Activated naive CD8-positive, alpha-beta T cell treated with anti-CD3 and anti-CD28 coated beads, Interleukin-2, amount 50 U/mL, for 16 hours (primary cell): ENCODE measurements at places on chromosomes 11 and 22.

DNA sequence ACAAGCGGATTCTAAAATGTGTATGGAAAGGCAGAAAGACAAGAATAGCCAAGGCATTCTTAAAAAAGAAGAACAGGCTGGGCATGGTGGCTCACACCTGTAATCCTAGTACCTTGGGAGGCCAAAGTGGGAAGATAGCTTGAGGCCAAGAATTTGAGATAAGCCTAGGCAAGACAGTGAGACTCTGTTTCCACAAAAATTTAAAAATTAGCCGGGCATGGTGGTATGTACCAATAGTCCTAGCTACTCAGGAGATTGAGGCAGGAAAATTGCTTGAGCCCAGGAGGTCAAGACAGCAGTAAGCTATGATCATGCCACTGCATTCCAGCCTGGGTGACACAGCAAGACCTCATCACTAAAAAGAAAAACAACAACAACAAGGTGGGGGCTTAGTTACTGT is 46.0 kb upstream of the PPP2R1B start:
- no peak for DNase-seq

GRCh38 chr11:112499153-112499880 is 238.7 kb upstream of the PLET1 start:
- DNase-seq, result no peak

DNA sequence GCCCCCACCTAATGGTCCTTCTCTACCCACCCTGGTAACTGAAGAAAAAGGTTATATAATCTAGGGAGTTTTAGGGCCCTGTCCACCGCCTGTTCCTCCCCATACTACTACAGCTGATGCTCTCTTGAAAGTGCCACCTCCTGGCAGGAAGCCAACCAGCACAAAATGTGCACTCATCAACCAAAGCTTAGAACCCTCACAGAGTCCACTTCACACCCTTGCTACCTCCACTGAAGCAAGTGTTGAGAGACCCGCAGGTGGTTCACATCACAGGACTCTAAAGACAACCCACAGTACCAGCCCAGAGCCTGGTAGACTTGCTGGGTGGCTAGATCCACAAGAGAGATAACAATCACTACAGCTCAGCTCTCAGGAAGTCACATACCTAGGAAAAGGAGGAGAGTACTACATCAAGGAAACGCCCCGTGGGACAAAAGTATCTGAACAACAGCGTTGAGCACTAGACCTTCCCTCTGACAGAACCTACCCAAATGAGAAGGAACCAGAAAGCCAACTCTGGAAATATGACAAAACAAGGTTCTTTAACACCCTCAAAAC is 17.5 kb upstream of the OR10W1 start:
- no peak for DNase-seq

GRCh38 chr22:30104501-30105156 is 24.4 kb downstream of the HORMAD2 start:
- DNase-seq, result no peak

DNA sequence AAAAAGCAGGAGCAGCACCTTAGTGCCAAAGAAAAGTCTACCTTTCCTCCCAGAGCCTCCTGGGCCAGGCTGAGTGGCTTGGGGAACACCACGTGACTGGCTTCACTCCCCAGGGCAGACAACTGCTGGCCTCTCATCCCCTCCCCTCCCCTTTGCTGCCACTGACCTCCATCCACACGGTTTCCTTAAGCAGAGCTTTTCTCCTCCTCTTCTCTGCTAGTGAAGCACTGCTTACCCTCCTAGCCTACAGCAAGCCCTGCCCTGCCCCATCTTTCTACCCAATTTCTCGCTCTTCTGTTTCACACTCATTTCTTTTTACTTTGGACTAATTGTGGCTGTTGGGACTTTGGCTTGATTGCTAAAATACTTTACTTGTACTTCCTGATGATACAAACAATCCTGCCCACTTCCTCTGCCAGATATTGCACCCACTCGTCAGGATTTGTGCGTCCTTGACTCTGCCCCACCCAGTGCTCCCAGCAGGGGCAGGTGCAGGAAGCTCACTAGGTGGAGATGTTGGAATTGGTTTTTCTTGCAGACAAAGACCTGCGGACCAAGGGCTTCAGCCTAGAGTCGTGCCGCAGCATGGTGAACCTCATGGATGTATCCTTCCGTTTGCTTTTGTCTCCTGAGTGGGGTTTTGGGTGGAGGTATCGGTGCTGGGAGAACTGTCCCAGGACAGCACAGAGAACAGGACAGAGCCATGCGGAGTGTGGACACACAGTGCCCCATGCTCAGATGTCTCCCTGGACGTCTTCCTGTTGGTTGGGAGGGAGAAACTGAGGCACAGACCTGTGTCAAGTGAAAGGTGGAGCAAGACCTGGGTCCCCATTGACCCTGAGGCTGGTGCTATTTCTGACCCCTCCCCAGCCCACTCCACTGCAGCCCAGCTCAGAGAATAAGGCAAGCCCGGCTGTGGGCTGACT is 27.3 kb downstream of the CAPN1 start:
- DNase-seq, result no peak

DNA sequence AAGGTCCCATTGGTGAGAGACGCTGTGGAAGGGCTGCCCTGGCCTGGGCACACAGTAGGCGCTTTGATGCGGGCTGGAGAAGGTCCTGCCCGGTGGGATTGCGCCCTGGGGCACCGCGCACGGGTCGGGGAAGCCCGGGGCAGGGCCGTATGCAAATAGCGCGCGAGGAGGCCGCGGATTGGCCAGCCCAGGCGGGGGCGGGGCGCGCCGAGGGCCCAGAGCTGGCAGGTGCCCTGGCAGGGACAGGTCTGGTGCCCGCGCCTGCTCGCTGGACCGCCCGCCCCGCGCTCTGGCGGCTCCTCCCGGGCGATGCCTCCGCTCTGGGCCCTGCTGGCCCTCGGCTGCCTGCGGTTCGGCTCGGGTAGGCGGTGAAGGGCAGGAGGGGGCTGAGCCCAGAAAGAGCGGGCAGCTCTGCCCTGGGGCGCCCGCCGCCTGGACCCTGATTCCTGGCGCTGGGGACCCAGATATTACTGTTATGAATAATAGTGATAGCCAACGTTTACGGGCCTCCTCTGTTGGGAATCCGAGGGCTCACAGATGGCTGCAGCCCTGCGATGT is at the start of gene UPK3A:
Gene UPK3A, plus strand, starts transcription at position 245 of the 558 bp plus-strand sequence. Its CDS starts 65 bp downstream, at position 310.
- no peak for DNase-seq

DNA sequence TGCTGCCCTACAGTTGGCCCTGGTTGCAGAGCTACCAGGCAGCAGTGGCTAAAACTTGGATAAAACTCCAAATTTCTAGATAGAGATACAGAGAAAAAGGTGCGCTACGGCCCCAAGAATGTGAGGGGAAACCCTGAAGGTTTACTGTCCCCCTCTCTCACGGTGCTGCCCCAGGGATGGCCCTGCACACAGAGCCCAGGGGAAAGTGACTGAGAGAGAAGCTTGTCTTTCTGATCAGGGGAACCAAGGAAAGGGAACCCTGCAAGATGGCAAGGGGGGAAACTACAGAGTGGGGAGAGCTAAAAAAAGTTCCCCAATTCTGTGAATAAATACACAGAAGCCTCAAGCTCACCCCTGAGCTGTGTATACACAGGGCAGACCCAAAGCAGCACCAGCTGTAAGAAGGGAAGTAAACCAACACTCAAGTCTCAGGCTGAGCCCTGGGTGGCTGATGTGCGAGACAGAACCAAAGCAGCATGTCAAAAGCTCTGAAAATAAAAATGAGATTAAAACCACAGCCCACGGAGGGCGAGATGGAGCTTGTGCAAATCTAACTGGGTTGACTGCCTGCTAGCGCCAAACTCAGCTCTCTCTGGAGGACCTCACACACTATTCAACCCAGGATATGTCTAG is 22.1 kb downstream of the GNB1L start:
- DNase-seq, result no peak

GRCh38 chr11:76604081-76604625 is 66.4 kb downstream of the LRRC32 start:
- DNase-seq, result no peak

GRCh38 chr11:48020092-48020755 is 39.9 kb downstream of the PTPRJ start:
- no peak for DNase-seq

GRCh38 chr11:67466962-67467771 is 1.9 kb downstream of the TMEM134 start:
- DNase-seq, result no peak

- DNase-seq, result no peak
These were observed 79.1 kb upstream of the SLC22A12 start for GRCh38 chr11:64511966-64512365.

DNA sequence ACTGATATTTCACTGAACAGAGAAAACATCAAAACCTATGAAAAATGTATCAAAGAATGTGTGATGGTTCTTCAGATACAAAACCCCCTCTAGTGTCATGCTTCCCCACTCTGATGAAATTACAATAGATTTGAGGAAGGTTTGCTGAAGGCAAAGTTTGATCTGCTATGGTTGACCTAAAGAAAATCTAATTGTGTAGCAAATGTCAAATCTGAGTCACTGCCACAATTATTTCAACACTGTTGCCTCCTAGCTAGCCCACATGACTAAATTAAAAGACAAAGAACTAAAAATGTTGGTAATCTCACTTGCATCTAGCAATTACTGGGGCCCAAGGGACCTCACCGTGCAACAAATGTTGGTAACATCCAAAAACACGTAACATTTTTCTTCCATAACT is 728.0 kb downstream of the DLG2 start:
- no peak for DNase-seq

DNA sequence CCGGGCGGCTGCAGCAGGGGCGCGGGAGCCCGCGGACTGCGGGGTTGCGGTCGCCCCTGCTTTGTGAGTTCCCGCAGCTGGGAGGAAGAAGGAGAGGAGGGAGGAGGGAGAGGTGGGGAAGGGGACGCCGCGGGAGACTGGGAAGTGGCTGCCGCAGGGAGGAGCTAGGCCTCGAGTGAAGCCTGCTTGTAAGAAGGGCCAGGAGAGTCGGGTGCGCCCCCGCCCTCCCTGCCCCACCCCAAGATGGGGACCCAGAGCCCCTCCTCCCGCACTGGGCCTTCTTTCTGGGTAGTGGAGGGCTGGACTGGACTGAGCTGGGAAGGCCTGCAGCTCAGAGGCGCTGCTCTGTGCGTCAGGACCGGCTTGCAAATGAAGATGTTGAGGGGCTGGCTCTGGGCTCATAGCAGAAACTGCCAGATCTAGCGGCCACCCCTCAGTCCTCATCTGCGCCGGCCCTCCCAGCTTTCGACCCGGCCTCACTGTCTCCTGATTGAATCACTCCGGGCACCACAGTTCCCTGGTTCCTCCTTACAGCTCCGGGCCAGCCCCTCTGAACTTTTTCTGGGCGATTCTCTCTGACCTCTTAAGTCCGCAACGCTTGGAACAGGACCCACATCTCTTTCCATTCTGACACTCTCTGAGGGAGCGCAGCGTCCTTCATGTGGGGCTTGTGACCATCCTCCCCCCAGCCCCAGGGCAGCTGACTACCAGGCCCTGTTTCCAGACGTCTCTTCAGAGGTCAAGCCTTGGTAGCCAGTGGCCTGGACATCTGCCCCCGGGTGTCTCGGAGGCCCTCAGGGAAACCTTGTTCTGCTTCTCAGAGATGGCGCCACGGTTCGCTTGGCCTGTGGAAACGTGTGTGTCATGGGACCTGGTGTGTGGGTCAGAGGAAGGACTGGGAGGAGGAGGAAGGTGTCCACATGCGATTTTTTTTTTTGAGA is 21.9 kb downstream of the SERPINH1 start:
- DNase-seq, result no peak

GRCh38 chr11:58395581-58395980 is 11.1 kb downstream of the OR5B3 start:
- DNase-seq, result no peak

DNA sequence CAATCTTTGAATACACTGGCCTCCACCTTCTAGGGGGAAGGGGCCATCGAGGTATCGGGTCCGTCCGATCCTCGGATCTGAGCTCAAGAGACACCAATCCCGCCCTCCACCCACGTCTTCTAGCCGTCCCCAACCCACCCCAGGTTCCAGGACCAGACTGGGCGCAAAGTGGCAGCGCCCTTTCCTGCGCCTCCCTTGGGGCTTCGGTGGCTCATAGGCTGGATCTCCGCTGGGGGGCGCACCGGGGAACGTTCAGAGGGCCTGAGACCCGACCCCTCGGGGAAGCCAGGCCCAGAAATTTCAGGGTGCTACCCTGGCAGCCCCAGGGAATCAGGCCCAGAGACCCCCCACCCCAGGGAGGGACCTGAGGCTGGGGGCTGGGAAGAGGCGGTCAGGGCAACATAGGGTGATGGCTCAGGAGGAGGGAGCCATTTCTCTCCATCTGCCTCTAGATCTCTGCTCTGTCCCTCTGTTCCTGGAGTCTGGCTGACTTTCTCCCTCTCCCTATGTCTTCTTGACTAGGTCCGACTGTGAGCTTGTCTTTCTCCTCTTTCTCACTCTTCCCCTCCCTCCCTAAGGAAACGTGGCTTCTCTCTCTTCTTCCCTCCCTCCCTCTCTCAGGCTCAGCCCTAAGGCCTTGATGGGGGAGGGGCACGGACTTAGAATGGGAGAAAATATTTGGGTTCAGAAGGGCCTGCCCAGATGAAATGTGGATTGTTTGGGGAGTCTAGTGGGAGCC is 1.1 kb downstream of the CREB3L1 start:
- DNase-seq, result peak; percentile 17

DNA sequence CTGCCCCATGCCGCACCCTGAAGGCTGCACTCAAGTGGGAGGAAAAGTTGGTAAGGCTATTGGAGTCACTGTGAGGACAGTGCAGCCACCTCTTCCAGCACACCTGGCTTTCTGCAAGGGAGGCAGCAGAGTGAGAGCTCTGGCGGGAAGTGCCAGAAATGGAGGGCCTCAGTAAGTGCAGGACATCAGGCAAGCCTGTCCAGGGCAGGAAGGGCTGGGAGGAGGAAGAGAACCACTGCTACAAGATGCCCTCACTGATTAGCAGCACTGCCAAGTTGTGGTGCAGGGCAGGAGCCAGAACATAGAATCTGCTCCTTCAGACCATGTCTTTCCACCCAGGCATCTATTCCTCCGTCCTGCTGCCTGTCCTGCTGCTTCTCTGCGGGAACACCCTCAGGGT is 61.2 kb upstream of the CLTCL1 start:
- DNase-seq, result no peak

DNA sequence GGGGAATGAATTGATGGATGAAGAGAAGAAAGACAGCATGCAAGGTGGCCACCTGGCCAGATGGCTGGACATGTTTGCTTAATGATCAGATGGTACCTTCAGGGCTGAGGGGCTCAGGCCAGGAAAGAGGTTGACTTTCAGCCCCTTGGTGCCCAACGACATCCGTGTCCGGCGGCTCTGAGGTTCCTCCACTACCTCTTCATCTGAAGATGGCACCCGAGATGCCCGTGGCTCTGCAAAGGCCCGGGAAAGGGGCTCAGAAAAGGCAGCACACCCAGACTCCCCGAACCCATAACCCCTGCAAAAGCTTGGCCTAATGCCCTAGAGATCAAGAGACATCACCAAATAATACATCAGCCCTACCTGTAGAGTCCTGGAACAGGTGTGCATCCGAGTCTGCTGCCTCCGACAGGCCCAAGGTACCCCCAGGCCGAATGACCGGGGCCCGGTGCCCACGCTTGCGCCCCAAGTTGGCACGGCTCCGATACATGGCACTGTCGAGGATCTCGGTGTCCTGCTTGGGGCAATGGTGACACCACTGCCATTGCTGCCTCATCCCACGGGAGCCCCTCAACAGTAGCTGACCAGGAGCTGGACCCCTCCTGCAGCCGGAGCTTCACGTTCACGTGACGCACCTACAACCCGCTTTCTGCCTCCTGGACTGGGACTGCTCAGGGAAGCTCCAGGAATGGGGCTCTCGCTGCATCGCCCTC is 22.9 kb downstream of the TNKS1BP1 start:
- DNase-seq, result no peak
